ENCODE measurements at places on chromosomes 7 and 10.

GRCh38 chr10:63346015-63346441, 119.7 kb downstream of the JMJD1C start:
- DNase-seq, result no peak

DNA sequence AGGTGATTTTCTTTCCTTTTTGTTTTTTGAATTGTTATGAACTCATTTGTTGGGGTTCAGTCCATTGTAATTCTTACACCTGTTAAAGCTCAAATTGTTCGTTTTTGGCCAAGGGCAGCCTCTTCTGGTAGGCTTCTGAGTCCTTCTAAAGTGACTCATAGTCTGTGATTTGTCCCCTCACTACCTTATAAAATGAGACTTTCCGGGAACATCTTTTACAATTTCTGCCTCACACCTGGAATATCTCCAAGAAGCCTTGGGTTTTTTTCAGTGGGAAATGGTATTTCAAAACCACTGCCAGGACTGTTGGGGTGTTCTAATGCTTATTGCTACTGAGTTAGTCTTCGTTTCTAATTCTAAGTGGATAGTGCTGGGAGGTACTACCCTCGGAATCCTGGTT, 56.7 kb downstream of the BMPR1A start:
- no peak for DNase-seq

GRCh38 chr10:78058562-78058961, 24.9 kb downstream of the RPS24 start:
- no peak for DNase-seq

DNA sequence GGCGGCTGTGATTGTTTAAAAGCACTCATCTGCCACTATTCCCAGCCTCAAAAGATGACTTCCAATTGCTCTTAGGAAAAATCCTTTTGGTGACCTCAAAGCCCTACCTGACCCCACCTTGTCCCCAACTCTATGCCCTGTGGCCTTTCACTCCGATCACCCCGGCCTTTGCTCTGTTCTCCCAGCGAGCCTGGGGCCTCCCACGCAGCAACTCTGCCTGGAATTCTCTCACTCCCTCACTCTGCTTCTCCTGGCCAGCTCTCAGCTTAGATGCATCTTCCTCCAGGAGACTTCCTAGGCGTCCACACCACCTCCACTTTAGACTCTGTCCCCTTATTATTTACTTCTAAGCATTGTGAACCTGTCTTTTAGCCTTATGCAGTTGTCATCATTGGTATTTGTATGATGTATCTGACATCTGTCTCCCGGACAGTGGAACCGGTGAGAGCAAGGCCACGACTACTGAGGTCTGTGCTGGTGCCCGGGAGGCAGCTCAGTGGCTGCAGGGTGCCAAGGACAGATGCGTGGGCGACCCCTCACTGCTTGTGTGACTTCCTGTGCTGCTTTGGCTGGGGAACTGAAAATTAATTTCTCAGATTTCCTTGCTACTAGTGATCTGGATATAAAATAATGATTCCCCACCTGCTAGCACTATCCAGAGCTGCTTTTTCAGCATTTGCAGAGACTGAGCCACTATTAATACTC, 63.0 kb downstream of the PIP4K2A start:
- DNase-seq, result peak; percentile 64

DNA sequence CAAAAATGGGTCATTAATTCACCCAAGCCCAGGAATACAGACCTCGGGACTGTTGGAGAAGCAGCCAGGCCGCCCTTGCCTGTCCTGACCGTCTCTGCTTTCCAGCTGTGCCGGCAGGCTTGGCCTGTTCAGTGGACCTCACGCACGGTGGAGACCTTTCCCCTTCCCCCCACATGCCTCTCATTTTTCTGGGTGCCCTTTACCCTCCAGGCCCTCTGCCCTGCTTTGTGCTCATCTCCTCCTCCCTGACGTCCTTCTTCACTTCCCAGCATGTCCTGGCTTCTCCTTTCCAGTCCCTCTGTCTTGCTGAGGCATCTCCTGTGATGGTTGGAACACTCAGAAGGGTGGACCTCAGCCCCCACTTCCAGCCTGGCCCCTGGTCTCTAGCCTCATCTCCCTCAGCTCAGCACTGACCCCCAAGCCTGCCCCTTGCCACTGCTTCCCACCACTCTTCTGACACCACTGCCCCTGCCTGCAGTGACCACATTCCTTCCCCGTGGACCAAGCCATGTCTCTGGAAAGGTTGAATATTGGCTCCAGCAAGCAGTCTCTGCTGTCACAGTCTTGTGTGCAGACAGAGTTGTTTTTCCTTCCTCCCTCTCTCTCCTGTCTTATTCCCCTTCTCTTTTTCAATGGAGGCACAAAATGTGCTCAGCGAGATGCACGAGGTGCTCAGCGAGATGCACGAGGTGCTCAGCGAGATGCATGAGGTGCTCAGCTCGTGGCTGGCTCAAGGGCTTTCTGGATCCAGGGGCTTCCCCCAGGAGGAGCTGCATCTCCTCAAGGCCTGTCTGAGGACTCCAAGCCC, 14.9 kb downstream of the BAG3 start:
- no peak for DNase-seq

DNA sequence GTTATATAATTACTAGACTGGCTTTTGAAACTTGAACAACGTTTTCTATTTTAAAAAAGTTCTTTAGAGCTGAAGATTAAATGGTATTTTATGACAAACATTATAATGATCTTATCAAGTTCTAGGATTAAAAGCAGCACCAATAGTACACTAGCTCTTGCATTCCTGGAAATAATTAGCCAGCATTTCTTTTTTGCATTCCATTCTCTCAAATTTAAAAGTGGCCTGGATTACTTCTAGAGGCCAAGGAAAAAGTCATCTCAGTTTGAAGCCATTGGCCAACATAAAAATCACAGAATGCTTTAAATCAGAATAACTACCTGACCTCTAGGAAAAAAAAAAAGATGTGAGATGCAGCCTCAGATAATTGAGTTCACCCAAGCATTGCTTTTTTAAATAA, 1326.4 kb upstream of the SORCS1 start:
- DNase-seq, result no peak

DNA sequence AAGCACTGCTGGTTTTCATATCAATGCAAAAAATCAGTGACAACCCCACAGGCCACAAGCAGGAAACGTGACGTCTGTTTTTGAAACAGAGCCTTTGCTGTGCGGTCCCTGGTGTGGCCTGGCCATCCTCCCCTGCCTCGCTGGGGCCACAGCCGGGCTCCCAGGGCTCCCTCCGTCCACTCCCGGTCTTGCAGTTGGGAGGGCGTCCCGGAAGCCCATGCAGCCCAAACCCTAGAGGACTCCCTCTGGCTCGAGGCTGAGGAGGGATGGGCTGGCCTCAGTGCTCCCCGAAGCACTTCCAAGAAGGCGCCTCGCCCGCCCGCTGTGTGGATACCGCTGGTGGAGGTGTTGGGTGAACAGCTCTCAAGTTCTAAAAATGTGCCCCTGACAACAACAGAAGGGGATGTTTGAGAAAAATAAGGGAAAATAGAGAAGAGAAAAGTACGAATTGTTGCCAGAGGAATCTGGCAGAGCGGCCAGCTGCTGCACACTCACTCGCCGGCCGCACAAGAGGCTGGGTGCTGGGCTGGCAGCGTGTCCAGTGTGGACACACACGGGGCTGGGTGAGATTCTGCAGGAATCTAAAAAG, 73.5 kb downstream of the ZRANB1 start:
- DNase-seq, result no peak

GRCh38 chr10:80611481-80612185, 73.9 kb downstream of the SH2D4B start:
- DNase-seq, result no peak
